Neural crest cell (in vitro differentiated cells): ENCODE measurements at places on chromosomes 7 and 10. TPM values are rescaled to one million over a fixed set of nuclear protein-coding genes. Genes with fewer than 3 reads are reported as not detected.

- no peak for DNase-seq
Measured at GRCh38 chr7:93751421-93751820, 139.1 kb downstream of the TFPI2 start.

GOLGA7B gene
- 0.30 and 0.36 TPM in 2 replicates for total RNA-seq

HGF gene
- total RNA-seq = 0.05 and 0.14 TPM in 2 replicates

TAS2R5 gene
- total RNA-seq = 1.5 and 2.3 TPM in 2 replicates

- DNase-seq = no peak
Measured at GRCh38 chr10:75283671-75284470, 48.1 kb upstream of the COMTD1 start.

GRCh38 chr7:157615101-157615817 is 278.5 kb downstream of the DNAJB6 start:
- no peak for DNase-seq

GRCh38 chr10:43314626-43315495 is 48.0 kb upstream of the RASGEF1A start:
- no peak for DNase-seq

DNA sequence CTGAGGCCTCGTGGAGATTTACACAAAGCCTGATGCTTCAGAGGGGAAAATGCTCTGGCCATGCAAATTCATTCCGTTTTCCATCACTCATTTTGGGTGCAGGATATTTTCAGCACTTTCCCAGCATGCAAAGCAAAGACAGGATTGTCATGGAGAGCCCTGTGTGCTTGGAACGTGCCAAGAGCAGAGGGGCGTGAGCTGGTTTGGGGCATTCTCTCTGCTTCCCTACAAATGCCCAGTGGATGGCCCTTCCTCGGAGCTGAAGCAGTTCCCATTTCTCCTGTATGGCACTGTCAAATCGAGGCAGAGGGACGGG is 164.1 kb downstream of the PRKAG2 start:
- DNase-seq = no peak

DNA sequence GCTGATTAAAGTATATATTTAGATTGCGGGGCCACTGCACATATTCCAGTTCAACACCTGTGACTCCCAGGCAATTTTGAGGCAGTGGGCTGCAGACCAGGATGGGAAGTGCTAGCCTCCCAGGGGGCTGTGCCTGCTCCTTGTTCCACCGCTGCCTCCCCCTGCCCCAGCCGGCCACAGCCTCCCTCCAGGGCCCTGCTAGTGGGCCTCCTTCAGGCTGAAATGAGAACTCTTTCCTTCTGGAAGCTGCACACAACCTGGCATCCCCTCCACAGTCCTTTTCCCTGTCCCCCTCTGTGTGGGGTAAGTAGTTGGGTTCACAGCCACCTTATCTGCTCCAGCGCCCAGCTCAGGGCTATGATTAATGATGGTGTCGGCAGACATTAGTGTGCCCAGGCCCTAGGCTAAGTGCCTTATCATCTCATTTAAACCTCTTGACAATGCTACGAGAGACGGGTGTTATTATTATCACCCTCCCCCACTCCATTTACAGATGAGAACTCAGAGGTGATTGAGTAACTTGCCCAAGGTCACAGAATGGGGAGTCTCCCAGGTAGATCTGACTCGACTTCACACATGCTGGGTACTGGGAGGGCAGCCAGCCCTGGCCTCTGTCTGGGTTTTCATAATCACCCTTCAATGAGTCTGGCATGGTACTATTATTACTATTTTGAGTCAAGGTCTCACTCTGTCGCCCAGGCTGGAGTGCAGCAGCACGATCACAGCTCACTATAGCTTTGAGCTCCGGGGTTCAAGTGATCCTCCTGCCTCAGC is 10.8 kb upstream of the SFRP5 start:
- no peak for DNase-seq

DNA sequence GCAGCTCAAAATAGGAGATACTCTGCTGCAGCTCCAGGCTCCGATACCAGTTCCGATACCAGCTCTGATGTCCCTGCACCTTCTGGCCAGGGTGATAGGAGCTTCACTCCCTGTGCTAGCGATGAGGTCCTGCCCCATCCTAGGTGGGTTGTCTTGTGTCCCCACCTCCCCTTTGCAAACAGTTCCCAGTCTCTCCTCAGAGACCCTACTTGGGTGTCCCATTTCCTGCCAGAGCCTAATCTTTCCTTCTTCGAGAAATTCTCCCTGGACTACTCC is 62.7 kb upstream of the NANOS1 start:
- no peak for DNase-seq

DNA sequence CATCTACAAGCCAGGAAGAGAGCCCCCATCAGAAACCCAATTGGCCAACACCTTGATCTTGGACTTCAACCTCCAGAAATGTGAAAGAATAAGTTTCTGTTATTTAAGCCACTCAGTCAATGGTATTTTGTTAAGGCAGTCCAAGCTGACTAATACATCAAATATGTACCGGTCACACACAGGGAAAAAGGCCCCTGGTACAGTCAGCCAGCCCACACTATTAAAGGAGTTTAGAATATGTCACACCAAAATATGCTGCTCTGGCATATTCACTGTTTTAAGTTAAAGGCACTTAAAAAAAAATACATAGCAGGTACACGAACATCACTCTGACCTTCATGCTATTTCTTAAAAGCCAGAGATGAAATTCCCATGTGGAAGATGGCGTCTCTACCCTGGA is 15.2 kb upstream of the CDCA7L start:
- no peak for DNase-seq

DNA sequence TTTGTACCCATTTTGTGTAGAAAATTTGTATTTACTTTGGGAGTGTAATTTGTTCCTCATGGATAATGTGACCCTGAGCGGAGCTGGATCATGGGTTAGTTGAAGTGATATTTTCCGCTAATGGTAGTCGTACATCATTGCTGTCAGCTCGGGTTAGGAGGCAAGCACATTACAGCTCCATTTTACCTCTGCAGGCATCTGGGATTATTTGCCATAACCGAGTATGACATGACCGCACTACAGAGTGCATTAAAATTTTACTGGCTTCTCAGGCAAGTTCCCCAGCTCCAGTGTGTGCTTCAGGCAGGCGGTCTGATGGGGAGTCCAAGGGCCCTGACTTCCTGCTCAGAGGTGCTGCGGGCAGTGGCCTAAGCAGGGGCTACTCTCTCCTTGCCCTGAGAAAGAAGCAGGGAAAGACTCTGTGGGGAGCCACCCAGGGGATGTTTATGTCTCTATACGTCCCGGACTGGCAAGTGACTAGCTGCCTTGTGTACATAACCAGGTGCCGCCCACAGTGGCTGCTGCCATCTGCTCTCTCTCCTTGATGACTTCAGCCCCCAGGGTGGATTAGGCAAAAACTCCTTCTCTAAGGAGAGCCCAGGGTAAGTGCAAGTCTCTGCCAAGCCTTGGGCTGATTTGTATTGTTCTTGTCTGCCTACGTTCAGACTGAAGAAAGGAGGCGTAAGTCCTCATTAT is 685.3 kb upstream of the GALNT17 start:
- no peak for DNase-seq

DNA sequence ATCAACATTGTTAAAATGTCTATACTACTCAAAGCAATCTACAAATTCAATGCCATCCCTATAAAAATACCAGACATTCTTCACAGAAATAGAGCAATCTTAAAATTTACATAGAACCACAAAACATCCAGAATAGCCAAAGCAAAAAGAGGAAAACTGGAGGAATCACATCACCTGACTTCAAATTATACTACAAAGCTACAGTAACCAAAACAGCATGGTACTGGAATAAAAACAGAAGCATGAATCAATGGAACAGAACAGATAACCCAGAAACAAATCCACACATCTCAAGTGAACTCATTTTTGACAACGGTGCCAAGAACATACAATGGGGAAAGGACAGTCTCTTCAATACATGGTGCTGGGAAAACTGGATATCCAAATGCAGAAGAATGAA is 87.3 kb upstream of the EGFR start:
- DNase-seq = no peak

DNA sequence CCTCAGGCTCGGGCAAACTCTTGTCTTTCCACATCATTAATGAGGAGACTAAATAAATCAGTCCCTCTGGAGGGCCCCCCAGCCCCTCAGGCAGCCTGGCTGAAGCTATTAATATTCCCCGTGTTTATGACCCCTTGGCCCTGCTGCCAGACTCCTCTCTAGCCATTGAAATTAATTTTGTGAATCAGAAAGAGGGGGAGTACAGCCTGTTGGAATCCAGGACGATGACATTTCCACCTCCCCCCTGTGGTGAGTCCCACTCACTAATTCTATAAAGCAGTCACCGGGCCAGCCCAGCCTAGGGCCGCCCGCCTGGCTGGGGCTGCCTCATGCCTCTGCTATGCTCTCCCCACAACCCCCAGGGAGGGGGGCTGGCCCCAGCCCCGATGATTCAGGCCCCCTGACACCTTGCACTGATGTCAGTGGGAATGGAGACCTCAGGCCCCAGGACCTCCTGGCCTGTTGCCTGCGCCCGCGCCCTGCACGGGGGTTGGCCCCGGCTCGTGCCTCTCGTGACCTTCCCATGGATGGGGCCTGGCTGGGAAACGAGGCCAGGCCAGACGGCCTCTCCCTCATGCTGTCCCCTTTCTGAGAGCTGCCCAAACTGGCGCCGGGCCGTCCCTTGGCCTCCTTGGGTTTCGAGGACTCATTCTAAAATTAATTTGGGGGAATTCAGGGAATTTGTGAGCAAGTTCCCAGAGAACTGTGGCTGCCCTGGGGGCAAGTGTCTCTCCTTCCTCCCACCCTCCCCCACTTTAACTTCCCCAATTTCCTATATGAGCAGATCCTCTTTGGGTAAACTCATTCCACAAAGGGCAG is 34.0 kb downstream of the TMEM270 start:
- no peak for DNase-seq

SLC39A12 gene
- not detected in 2 replicates for total RNA-seq

DNA sequence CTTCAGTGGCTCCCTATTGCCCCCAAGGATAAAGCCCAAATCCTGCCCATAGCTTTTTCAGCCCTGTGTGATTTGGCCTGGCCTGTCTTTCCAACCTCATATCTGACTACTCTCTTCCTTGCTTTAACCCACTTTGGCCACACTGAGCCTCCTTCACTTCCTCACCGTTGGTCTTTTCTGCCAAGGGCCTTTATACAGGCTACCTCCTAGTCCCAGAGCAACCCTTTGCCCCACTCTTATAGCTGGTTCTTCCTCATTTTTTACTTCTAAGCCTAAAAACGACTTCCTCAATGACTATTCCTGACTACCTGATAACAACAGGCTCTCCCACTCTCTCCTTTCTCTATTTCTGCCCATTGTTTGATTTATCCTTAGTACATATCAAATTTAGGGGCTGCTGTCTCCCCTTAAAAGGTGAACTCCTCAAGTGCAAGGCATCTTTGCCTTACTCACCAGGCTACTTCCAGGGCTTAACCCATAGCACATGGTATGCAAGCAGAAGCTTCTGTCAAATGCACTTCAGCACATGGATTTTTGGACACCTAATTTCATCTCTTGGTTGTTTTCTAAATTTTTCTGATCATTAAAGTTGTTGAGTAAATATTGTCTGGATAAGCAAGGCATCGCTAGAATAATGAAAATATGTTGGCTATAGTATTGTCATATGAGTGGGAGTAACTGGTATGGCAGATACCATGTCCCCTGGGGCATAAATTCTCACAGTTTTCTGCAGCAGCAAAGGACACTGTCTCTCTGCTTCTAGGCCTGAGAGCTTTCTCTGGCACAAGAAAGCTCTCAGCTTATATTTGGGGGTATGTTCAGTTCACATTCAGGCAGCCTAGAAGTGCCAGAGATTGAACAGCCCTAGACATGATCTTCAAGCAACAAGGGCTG is 201.5 kb upstream of the GPR26 start:
- DNase-seq = no peak

GRCh38 chr10:125284875-125285597 is 124.7 kb upstream of the CTBP2 start:
- DNase-seq = no peak

- DNase-seq = no peak
Measured at GRCh38 chr10:86110156-86110786, 256.3 kb downstream of the GRID1 start.

BTBD16 gene
- not detected in 2 replicates for total RNA-seq

ACSM6 gene
- not detected in 2 replicates for total RNA-seq

DNA sequence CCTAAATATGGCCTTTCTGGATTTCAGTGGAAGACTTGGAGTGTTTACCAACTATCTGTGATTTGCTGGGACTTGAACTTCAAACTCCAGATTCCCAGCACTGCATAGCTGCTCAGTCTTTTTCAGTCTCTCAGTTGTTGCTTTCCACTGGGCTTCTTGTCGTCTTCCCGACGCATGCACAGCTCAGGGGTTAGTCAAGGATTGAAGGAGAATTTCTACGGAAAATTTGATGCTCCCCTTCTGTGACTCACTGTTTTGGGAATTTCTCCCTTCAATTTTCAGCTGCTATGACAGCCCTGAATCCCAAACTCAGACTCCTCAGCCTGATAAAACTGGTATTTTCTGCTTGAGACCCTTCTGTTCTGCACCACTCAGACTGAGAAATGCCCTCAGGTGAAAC is 91.7 kb downstream of the CYP26A1 start:
- no peak for DNase-seq

DNA sequence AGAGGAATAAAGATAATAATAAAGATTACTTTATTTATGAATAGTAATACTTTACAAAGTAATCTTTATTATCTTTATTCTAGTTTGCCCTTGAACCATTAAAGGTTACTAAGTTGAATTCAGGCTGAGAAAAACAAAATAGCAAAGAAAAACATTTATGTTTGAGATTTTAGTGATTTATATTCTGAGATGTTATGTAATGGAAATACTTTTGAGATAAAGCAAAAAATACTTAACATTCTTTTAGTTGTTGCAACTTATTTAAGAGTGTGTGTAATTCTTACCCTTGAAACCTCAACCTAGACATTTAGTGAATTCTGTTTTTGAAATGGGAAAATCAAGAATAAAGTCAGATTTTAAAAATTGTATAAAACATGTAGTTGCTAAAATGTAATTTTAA is 40.0 kb downstream of the MINPP1 start:
- no peak for DNase-seq

DNA sequence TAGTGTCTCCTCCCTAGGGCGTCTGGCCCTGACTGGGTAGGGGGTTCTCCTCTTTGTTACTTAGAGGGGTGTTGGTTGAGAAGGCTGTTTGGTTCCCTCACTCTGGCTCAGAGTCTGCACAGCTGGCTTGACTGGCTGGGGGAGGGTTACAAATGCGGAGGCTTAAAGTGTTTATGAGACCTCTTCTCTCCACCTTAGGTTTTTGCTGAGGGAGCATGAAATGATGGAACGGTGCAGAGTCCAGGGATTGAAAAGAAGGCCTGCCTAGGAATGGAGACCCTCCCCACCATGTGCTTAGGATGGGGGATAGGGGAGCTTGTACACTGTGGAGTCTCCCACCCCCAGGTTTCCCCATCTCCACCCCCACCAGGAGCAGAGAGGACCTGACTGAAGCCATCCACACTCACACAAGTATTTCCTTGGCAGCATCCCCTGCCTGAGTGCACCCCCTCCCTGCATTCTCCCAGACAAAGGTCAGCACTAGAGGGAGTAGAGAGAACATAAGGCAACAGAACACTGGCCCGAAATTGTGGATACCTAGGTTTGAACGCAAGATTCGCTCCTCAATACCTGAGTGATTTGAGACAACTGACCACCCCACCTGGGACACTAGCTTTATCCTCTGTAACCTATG is 1.7 kb upstream of the LDB1 start:
- no peak for DNase-seq

GRCh38 chr10:102367441-102367840 is 28.1 kb upstream of the NFKB2 start:
- DNase-seq = no peak
